ENCODE measurements at places on chromosomes 12 and 14.

- DNase-seq, result no peak
These were observed 266.3 kb downstream of the ZFP36L1 start for GRCh38 chr14:68526512-68527091.

DNA sequence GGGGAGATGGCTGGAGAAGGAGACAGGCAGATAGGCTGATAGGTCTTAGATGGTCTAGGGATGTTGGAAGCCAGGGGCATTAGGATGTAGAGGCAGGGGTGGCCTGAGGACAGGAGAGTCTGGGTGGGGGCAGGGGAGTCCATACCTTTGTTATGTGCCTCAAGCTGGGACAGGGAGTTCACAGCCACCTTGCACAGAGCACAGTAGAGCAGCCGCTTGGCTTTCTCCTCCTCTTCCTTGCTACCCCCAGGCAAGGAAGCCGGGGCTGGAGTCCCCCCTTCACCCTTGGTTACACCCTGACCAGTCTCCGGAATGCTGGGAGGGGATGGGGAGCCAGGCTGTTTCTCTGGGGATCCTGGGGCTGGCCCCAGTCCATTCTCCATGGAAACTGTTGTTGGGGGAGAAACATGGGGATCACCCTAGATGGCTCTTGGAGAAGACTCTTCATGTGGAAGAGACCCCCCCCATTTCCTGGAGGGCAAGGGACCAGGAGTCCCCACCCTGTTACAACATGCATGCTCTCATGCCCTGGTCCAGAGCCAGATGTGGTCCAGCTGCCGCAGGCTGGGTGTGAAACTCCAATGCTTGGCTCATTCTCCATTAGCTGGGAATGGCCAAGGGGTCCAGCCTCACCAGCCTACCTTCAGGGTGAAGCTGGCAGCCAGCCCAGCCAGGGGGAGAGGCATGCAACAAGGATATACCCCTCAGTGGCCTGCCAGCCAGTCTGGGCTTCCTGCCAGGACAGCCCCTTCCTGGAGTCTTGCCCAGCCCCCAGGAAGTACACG, 7.2 kb upstream of the GPR84 start:
- DNase-seq, result no peak

GRCh38 chr12:2057041-2057794, 4.4 kb downstream of the CACNA1C start:
- DNase-seq, result peak; percentile 70

- no peak for DNase-seq
These were observed 4.8 kb upstream of the RPS6KA5 start for GRCh38 chr14:91065266-91065665.

DNA sequence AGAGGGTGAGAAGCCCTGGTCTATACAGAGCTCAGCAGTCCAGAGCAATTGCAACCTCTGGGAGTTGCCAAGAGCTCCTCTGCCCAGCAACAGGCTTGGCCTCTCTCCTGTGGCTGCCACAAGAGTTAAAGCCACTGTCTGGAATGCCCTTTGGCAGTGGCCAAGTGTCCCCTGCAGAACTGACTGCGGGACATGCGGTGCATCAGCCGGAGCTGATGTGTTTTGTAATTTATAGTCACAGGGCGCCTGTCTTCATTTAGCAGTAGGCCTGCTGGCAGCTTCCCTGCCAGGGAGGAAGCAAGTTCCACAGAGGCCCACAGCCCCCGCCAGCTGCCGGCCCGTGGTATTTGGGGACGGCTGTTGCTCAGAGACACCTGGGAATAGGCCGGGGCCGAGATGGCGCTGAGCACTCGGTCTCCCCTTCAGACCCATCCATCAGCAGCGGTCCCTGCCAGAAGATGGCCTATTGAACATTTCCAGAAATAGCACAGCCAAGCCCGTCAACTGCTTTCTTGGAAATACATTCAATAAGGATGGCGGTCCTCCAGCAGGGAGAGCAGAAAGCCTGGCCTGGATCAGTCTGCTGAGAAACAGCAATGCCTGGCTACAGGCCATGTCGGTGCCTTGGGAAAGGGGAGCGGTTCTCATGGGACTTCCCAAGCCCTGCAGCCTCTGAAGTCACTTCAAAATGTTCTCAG, 217.4 kb downstream of the CRADD start:
- no peak for DNase-seq

DNA sequence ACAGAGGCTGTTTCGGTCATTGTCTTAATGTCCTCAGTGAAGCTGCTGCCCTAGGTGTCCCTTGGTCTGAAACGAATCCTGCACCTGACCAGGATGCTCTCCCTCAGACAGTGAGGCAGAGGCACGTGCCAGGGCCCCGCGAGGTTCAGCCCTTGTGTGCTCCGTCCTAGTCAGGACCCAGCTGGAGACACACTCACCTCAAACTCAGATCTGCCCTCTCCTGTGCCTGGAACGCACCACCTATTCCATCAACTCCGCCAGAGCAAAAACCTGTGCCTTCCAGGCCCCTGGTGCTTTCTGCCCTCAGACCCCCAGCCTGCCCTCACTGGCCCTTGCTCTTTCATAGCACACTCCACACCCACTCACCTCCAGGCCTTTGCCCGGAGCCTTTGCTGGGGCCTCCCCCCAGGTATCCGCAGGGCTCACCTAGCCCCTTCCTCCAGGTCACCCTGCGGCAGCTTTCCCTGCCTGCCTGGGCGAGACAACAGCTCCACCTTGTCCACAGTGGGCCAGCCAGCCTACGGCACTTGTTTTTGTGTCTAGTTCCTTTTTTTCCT, 150.6 kb downstream of the BCL11B start:
- DNase-seq, result no peak

- no peak for DNase-seq
These were observed 511.7 kb downstream of the TMTC2 start for GRCh38 chr12:83198291-83199015.

GRCh38 chr12:89474615-89475014, 50.0 kb downstream of the GALNT4 start:
- DNase-seq, result no peak

GRCh38 chr14:105384605-105385321, 13.6 kb upstream of the TEX22 start:
- no peak for DNase-seq

DNA sequence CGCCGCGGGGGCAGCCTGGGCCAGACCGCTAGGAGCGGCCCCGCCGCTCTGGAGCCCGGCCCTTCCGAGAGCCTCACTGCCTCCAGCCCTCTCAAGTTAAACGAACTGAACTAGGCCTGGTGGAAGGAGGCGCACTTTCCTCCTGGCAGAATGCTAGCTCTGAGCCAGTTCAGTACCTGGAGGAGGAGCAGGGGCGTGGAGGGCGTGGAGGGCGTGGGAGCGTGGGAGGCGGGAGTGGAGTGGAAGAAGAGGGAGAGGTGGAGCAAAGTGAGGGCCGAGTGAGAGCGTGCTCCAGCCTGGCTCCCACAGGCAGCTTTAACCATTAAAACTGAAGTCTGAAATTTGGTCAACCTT, 5.3 kb downstream of the LTB4R start:
- no peak for DNase-seq

DNA sequence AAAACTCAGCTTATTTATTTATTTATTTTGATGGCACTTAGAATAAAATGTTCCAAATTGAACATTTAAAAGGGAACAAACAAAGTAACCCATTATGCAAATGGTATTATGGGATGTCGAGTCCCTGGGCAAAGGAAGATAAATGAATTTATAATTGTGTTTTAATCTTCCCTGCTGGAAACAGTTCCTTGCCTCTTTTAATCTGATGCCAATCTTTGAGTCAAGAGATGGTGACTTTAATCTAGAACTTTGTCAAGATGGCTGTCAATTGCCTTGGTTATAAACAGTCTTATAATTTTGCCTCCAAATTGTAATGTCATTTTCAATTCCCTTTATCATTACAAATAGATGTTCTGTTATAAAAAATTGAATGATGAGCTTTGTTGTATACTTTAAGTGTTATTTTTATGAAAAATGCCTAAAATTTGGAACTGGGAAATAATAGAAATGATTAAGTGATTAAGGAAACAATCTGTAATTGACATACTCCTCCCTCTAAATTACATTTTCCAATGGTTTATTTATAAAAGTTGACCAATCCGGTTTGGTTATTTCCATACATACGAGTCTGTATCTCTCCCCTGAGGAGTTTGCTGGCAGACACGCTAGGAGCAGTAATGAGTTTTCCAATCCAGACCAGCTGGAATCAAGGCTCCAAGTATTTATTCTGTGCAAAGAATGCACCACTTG, 134.9 kb upstream of the FRMD6 start:
- no peak for DNase-seq

DNA sequence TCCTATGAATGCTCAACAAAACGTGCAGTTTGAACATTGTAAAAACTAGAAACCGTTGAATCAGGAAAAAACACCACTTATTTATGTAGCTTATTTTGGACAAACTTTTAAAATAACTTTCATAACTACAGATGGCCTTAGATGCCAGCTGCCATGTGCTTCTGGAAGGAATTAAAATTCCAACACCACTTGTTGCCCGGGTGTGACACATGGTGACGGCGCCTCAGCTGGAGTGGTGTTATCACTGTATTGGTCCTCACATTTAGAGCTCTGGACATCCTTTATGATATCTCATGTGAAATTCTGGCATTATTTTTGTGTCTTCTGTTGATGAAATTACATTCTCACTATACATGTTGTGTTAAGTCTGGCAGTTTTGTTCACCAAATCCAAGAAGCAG, 211.0 kb downstream of the IPO8 start:
- DNase-seq, result no peak

DNA sequence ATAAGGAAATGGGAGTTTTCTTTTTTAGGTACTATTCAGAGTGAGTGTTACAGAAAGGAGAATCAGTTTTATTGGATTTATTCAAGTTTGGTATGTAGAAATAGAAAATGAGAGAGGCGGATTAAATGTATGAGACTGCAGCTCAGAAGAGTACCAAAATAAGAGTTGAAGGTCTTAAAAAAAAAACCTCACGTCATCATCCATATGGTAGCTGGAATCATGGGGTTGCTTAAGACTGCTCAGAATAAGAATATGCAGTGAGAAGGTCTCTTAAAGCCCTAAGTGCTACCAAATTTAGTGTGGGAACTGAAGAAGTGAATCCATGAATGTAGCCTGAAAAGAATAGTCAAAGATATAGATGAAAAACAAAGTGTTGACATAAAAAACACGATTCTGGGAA, 825.5 kb upstream of the SEL1L start:
- DNase-seq, result no peak

DNA sequence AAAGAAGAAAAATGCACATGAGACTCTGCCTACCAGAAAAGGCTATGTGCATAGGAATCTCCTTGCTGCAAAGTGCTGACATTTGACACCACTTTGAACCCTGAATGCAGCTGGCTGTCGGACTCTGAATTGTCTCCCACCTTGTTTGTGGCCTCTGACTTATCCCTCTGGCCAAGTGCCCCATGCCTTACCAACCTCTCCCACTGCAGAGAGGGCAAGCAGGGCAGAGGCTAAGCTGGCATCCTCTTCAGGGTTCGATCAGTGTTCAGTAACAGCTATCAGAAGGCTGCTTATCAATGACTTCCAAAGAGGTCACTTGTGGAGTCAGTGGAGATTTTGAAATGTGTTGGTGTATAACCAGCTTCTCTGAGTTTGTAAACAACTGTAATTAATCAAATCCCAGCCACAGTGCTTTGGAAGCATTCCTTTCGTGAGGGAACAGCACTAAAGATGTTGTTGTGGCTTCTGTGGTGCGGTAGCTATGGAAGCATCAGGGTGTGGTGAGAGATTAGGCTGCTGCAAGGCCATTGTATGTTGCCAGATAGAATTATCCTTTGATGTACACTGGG, 22.6 kb upstream of the BMP4 start:
- DNase-seq, result peak; percentile 36

DNA sequence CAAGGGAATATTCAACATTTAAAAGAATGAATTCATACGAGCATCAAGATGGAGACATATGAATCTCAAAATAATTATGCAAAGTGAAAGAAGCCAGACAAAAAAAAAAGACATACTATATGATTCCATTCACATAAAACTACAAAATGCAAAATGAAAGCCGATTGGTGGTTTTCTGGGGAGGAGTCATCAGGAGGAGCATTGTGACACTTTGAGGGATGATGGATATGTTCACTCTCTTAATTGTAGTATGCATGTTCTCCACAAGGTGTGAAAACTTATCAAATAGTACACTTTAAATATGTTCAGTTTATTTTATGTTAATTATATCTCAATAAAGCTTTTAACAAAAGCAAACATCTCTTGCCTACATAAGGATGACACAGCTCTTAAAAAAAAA, 13.5 kb downstream of the OLR1 start:
- no peak for DNase-seq

Measured in HTR-8/SVneo (cell line).